Mesenteric fat pad (tissue), 1 donor: ENCODE measurements at places on chromosomes 2 and 18. TPM values are rescaled to one million over a fixed set of nuclear protein-coding genes. Genes with fewer than 3 reads are reported as not detected.

- no peak for DNase-seq
Measured at GRCh38 chr2:216692636-216693413, 2.5 kb downstream of the IGFBP5 start.

DNA sequence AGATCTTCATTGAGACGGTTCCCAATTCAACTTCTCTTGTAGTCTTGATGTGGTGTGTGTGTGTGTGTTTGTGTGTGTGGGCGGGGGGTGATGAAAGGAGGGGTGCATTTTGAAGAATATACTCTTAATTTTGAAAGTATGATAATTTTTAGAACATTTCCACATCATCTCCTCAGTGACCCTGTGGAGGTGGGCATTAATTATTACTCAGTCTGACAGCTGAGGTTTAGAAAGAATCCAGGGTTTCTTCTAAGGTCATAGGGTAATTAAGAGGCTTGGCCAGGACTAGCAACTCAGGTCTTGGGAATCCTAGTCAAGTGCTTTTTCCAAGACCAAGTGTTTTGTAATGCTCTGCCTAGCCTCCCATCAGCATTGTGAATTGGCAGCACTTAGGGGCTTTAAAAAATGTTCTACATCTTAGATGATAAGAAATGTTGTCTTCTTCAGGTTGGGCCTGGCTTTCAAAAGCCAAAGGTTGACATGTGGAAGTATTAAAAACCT, 100.5 kb downstream of the SPTBN1 start:
- DNase-seq, result no peak

EHD3 gene
- total RNA-seq, result 2.4 TPM

DNA sequence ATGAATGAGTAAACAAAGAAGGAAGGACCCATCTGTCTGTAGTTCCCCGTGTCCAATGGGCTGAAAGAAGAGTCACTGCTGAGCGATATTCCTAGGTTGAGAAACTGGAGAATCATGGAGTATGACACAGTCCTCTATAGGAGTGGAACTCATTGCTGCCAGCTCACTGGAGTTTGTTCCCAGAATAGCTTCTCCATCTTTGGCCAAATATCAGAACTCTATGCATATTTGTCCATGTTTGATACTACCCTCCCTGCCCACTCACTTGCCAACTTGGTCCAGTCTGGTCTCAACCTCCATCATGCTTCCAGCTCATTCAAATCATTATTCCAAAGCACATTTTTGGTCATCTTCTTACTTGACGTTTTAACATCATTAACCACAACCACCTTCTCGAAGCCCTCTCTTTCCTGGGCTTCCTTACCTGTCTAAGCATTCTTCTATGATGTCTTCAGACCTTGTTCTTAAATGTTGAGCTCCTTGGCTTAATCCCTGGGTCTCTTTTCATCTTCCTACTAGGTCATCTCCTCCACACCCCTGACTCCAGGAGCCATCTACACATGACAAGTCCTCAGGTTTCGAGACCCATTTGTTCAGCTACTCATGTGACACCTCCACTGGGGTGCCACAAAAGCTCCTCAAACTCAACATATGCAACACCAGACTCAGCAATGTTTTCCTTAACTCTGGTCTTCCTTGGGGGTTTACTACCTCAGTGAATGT, 221.6 kb downstream of the MYCN start:
- DNase-seq, result no peak

DNA sequence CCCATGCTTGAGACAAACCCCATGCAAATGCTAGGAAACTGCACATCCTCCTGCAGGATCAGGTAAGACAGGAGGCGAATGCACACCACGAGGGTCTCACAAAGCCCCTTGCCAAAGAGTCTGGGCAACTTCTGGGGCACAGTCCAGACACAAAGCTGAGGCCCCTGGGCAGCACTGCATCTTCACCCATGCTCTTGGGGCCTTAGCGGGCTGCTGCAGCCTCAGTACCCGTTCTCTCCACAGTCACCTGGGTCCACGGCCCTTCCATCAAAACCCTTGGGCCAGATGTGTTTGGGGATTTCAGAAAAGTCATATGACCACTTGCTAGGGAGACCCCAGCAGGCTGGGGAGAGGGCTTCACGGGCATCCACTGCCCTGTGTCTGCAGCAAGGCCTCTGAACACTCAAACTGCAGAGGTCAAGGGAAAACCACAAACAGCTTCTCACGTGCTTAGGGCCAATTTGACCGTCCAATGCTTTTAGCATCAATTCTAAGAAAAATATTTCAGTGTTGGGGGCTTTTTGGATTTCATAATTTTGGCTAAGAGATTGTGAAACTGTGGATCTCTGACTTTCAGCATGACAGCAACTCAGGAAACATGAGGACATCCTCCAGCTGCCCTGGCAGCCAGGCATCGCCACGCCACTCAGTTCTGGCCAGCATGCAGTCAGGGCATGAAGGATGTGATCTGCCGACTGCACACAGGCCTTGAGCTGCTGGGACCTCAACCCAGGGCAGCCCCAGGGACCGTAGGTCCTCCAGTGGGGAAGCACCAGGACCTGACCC, 20.0 kb downstream of the PASK start:
- DNase-seq, result no peak

DNA sequence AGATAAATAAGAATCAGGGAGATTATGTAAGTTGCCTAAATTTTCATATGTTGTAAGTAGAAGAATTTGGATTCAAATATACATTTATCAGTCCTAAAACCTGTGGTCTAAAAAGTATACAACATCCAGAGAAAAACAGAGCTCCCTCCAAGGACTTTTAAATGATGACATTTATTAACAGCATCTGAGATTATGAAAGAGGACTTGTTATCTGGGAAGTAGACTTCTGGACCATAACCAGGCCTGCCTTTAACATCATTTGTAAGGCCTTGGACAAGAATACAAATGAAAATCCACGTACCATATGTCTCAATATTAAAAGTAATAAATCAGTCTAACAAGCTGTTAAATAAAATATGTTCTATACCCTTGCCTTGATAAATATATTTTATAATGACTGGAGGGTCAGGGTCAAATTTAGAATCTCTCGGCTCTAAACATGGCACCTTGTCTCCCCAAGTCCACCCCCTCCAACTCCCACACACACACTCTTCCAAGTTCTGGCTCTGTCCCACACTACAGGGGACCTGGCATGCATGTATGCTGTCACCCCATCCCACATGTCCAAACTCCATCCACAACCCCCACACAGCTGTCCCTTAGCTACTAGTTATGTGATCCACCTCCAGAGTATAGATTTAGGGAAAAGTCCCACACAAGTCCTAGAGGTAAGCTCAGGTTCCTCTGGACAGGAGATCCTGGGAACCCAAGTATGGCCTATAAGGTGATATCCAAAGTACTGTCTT, 382.6 kb downstream of the CDH2 start:
- no peak for DNase-seq

- DNase-seq, result no peak
Measured at GRCh38 chr2:129275706-129276105, 703.8 kb upstream of the RAB6C start.

DNA sequence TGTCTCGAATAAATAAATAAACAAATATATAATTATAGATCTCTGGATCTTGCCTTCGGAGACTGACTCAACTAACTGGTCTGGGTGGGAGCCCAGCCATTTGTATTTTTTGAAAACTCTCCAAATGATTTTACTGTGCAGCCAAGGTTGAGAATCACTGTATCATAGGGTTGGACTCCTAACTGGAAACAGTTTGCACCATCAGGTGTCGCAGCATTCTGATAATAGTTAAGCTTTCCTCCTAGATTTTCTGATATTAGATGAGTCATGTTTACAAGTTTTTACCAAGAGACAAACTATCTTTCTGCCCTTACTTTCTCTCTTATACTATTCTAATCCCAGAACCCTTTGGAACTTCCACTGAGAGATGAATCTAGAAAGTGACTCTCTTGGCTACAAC, 16.8 kb downstream of the IL37 start:
- no peak for DNase-seq

GRCh38 chr2:202135091-202135874, 62.2 kb downstream of the KIAA2012 start:
- no peak for DNase-seq

CIB4 gene
- total RNA-seq, result not detected

COL4A4 gene
- 0.45 TPM for total RNA-seq

- DNase-seq, result no peak
Measured at GRCh38 chr2:36653967-36654694, 42.4 kb upstream of the VIT start.

GRCh38 chr18:59990121-59990823, 90.5 kb downstream of the PMAIP1 start:
- DNase-seq, result no peak

GRCh38 chr2:190188289-190188688, 125.8 kb upstream of the MSTN start:
- no peak for DNase-seq

PRKCE gene
- 34.1 TPM for total RNA-seq

- no peak for DNase-seq
Measured at GRCh38 chr2:53635694-53636093, 131.9 kb upstream of the CHAC2 start.

GRCh38 chr2:121489911-121490583, 40.6 kb upstream of the RNU4ATAC start:
- no peak for DNase-seq

DNA sequence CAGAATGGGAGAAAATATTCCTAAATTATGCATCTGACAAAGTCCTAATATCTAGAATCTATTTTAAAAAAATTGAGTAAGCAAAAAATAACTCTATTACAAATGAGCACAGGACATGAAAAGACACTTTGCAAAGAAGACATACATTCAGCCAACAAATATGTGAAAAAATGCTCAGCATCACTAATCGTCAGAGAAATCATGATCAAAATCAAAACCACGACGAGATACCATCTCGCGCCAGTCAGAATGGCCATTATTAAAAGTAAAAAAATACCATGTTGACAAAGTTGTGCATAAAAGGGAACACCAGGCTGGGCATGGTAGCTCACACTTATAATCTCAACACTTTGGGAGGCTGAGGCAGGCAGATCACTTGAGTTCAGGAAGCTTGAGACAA, 63.5 kb downstream of the EVA1A start:
- no peak for DNase-seq

GRCh38 chr2:214504599-214505376, 93.9 kb downstream of the VWC2L start:
- no peak for DNase-seq

GRCh38 chr2:73746015-73746876, 9.1 kb upstream of the TPRKB start:
- no peak for DNase-seq

IL36G gene
- total RNA-seq, result not detected

DNA sequence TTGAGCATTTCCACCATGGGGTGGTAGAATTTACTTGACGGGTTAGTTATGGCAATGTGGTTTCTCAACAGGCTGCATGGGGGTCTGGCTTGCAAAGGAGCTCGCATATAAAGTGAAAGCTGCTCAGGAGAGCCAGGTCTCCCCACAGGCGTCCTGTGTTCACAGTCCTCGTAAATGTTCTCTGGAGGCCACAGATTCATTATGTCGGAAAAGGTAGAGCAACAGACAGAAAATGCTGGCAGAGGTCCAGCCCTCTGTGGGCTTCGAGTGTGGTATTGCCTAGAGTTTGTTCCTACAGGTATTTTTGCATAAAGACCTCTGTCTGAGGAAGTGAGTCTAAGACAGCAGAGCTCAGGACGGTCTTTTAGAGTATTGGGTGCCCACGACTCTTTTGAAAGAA, 96.4 kb downstream of the CDCA7 start:
- DNase-seq, result no peak

GRCh38 chr2:233210843-233211547, 40.5 kb upstream of the ATG16L1 start:
- no peak for DNase-seq
